ENCODE measurements at places on chromosomes 7 and 10. TPM values are rescaled to one million over a fixed set of nuclear protein-coding genes. Genes with fewer than 3 reads are reported as not detected.

GRCh38 chr10:19077276-19077675 lies 28.7 kb downstream of the MALRD1 start:
- no peaks in the 10 kb centered on the region for H3K4me1 ChIP-seq
- H3K36me3 ChIP-seq, result no peaks in the 10 kb centered on the region
- DNase-seq, result no peak
- no peaks in the 10 kb centered on the region for H3K27me3 ChIP-seq
- H3K4me3 ChIP-seq, result no peak overlapping the region

- H3K27me3 ChIP-seq, result no peaks in the 10 kb centered on the region
- no peaks in the 10 kb centered on the region for H3K36me3 ChIP-seq
- H3K4me1 ChIP-seq, result no peaks in the 10 kb centered on the region
- no peak overlapping the region for H3K4me3 ChIP-seq
Observed at GRCh38 chr7:114141415-114141814, 222.6 kb upstream of the PPP1R3A start.

DNA sequence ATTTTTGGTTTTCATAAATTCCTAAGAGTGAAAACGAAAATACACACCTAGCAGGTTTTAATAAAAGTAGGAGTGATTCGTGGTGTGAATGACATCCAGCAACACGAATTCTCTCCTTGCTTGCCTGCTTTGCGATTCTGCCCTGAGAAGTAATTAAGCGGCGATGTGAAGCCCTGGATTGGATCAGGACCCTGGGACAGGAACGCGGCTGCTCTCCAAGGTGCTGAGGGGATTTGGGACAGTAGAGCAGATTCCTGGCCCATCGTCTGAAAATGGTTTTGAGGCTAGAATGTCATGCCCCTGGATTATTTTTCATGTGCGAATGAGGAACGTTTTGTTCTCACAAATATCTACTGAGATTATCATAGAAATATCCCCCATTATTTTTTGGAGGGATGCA lies 7.8 kb downstream of the NPS start:
- no peaks in the 10 kb centered on the region for H3K4me1 ChIP-seq
- DNase-seq, result peak; percentile 85
- no peaks in the 10 kb centered on the region for H3K36me3 ChIP-seq
- H3K27ac ChIP-seq, result no peak overlapping the region
- H3K4me3 ChIP-seq, result no peak overlapping the region

DNA sequence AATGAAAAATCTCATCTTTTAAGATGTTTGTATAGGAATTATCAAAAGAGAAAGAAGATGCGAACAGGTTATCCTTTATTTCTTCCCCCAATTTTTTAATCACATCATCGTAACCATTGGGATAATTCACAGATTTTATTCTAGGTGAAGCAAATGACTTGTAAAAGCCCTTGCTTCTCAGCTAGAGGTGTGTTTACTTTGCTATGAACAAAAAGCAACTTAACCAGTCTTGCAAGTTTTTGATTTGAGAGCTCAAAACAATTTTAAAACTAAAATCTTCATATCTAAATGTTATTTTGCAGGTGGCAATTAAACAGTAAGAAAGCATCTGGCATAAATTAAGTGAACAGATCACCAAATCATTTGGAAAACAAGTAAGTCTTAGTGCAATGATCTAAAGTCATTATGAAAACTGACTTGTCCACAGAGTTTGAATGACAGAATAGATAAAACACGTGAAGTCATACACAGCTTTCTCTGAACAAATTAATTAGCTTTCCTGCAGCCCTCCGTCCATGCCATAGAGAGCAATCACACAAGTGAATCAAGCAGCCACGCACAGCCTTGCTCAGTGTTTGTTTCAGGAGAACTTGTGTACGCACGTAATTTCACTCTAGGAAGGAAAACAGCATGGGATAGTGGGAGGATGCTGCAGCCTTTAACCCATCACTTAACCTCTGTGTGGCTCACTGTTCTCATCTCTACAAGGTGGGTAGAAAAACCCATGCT lies 85.0 kb upstream of the ZNF800 start:
- H3K27ac ChIP-seq, result no peak overlapping the region
- H3K4me1 ChIP-seq, result no peaks in the 10 kb centered on the region
- no peaks in the 10 kb centered on the region for H3K27me3 ChIP-seq
- DNase-seq, result peak; percentile 3
- no peak overlapping the region for H3K4me3 ChIP-seq
- no peaks in the 10 kb centered on the region for H3K36me3 ChIP-seq

DNA sequence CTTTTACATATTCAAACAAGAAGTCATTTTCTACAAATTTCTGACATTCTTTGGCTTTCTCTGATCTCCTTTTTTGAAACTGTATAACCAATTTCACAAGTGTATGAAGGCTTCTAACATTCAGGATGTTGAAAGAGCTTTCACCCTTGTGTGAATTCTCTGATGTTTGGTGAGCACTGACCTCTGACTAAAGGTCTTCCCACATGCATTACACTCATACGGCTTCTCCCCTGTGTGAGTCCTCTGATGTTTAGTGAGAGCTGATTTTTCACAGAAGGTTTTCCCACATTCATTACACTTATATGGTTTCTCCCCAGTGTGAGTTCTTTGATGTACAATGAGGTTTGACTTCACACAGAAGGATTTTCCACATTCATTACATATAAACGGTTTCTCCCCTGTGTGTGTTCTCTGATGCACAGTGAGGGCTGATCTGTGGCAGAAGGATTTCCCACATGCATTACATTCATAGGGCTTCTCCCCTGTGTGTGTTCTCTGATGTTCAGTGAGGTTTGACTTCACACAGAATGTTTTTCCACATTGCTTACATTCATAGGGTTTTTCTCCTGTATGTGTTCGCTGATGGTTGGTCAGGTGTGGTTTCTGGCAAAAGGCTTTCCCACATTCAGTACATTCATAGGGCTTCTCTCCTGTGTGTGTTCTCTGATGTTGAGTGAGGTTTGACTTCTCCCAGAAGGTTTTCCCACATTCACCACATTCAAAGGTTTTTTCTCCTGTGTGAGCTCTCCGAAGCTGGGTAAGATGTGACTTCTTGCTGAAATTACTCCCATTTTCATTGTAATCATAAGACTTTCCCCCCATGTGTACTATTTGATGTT lies 25.7 kb downstream of the ZNF248 start:
- H3K27me3 ChIP-seq, result no peaks in the 10 kb centered on the region
- no peaks in the 10 kb centered on the region for H3K4me1 ChIP-seq
- H3K36me3 ChIP-seq, result peaks cover 44% of the 10 kb centered on the region
- H3K27ac ChIP-seq, result no peak overlapping the region

GRCh38 chr7:51090411-51090810 lies 226.2 kb downstream of the COBL start:
- H3K36me3 ChIP-seq, result no peaks in the 10 kb centered on the region

The GPR26 gene
- not detected for total RNA-seq

DNA sequence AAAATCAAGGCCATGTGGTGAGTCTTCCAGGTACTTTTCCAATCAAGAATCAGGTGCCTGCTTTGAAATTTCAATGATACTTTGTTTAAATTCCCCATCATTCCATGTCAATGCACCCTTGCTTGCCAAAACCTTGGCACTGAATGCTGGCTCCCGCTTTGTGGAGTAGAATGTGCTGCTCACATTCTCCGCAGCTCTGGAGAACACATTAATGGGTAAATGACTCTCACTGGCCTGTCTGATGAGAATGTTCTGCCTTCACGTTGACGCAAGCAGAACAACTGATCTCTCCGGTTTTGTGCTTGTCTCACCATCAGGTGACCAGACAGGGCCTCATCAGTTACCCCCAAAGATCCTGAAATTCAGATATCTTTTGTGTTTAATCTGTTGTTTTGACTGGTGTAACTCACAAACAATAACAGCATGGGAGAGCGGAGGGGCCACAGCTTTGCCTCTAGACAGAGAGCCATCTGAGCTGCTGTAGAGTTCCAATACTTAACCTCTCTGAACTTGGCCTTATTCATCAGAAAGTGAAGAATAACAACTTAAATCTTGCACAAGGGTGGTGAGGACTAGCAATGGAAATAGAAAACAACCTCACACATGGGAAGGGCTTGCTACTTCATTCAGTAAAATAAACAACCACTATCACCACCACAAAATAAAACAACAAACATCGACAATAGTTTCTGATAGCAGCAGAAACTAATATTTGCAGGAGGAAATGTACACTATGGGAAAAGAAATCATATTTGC lies 276.9 kb upstream of the IGFBP3 start:
- no peak for DNase-seq
- no peaks in the 10 kb centered on the region for H3K36me3 ChIP-seq
- H3K4me3 ChIP-seq, result no peak overlapping the region
- no peaks in the 10 kb centered on the region for H3K27me3 ChIP-seq
- H3K4me1 ChIP-seq, result no peaks in the 10 kb centered on the region
- H3K27ac ChIP-seq, result no peak overlapping the region

DNA sequence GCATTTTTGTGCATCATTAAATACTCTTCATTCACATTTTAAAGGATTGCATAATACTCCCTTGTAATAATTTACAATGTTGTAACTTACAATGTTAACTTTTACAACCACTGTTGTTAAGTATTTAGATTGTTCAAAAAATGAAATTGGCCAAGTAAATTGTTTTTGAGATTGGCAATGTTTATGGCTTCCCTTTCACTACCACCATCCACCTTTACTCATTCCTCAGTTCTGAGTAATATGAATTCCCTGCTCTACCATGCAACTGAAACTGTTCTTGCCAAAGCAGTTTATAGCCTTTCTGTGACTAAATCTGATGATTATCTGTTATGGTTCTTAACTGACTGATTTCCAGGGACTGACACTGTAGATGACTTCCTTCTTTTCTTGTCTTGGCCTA lies 80.5 kb upstream of the TMEM106B start:
- H3K27me3 ChIP-seq, result no peaks in the 10 kb centered on the region
- H3K4me3 ChIP-seq, result no peak overlapping the region
- no peak for DNase-seq
- H3K36me3 ChIP-seq, result no peaks in the 10 kb centered on the region
- no peaks in the 10 kb centered on the region for H3K4me1 ChIP-seq

The EBF3 gene
- 0.98 TPM for total RNA-seq

GRCh38 chr7:97005183-97006054 lies at the start of gene DLX6:
TSS of gene DLX6 (plus strand) at chr7:97005553. CDS start at chr7:97005978, 425 bp downstream.
- no peak within 1 kb of the TSS for H3K27ac ChIP-seq
- peak; percentile 71 for DNase-seq

DNA sequence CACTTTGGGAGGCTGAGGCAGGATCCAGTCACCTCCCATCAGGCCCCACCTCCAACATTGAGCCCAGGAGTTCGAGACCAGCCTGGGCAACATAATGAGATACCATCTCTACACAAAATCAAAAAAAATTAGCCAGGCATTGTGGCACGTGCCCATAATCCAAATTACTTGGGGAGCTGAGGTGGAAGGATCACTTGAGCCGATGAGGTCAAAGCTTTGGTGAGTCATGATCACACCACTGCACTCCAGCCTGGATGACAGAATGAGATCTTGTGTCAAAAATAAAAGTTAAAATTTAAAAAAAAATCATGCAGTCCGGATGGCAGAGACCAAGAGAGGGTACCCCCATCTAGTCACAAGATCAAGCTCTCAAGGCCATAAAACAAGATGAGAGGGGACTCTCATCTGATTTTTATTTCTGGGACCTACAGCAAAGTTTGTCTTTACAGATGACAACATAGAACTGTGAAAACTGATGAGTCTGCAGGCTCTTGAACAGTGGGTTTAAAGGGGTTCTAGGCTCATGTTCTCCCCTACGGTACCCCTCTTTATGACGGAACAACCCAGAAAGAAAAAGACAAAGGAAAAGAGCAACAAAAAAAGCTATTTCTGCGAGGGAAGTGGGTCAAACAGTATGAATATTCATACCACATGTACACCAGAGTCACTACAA lies 28.9 kb upstream of the CREB3L2 start:
- DNase-seq, result no peak
- H3K27ac ChIP-seq, result no peak overlapping the region
- H3K4me1 ChIP-seq, result no peaks in the 10 kb centered on the region
- H3K36me3 ChIP-seq, result no peaks in the 10 kb centered on the region

DNA sequence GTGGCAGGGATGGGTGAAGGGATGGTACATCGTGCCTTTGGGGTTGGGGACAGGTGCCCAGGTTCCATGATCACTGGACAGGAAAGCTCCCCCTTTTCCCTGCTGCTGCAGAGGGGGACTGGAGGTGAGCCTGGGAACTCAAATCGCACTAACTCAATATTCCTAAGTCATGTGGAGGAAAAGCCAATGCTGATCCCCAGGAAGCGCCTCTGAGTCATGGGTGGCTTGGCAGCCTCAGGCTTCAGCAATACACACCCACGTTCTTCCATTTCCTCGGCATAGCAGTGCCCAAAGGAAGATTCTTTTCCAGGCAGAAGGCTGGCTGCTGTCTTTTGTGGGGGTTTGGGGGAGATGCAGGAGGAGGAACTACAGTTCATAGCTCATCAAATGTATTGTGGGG lies 165.8 kb downstream of the CCDC3 start:
- no peak overlapping the region for H3K27ac ChIP-seq
- H3K36me3 ChIP-seq, result no peaks in the 10 kb centered on the region
- no peaks in the 10 kb centered on the region for H3K4me1 ChIP-seq
- no peak for DNase-seq

- H3K4me3 ChIP-seq, result no peak overlapping the region
- H3K27ac ChIP-seq, result no peak overlapping the region
- H3K27me3 ChIP-seq, result no peaks in the 10 kb centered on the region
Observed at GRCh38 chr7:78226059-78226719, 427.6 kb downstream of the PHTF2 start.

The JCAD gene
- 27.1 TPM for total RNA-seq

- peak; percentile 93 for DNase-seq
- no peaks in the 10 kb centered on the region for H3K27me3 ChIP-seq
- H3K27ac ChIP-seq, result peak overlapping the region; percentile 43
- H3K4me3 ChIP-seq, result no peak overlapping the region
- peaks cover 4% of the 10 kb centered on the region for H3K4me1 ChIP-seq
- H3K36me3 ChIP-seq, result no peaks in the 10 kb centered on the region
Observed at GRCh38 chr10:13684252-13684791, 97.6 kb downstream of the PRPF18 start.

- H3K4me1 ChIP-seq, result no peaks in the 10 kb centered on the region
- no peak overlapping the region for H3K27ac ChIP-seq
- no peaks in the 10 kb centered on the region for H3K27me3 ChIP-seq
- no peak overlapping the region for H3K4me3 ChIP-seq
- H3K36me3 ChIP-seq, result peaks cover 7% of the 10 kb centered on the region
Observed at GRCh38 chr10:8006274-8006999, 48.1 kb upstream of the GATA3 start.

GRCh38 chr10:94402843-94403379 lies 570 bp downstream of the TBC1D12 start:
- H3K4me3 ChIP-seq, result peak overlapping the region; percentile 77
- DNase-seq, result peak; percentile 64
- no peaks in the 10 kb centered on the region for H3K4me1 ChIP-seq
- H3K36me3 ChIP-seq, result no peaks in the 10 kb centered on the region
- peak overlapping the region; percentile 88 for H3K27ac ChIP-seq
- H3K27me3 ChIP-seq, result no peaks in the 10 kb centered on the region

DNA sequence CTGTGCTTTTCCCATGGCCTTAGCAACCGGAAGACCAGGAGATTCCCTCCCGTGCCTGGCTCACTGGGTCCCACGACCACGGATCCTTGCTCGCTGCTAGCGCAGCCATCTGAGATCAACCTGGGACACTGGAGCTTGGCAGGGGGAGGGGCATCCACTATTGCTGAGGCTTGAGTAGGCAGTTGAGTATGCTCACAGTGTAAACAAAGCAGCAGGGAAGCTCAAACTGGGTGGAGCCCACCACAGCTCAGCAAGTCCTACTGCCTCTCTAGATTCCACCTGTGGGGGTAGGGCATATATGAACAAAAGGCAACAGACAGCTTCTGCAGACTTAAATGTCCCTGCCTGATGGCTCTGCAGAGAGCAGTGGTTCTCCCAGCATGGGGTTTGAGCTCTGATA lies 697.0 kb downstream of the SORCS1 start:
- no peaks in the 10 kb centered on the region for H3K4me1 ChIP-seq
- H3K4me3 ChIP-seq, result no peak overlapping the region
- H3K36me3 ChIP-seq, result no peaks in the 10 kb centered on the region
- DNase-seq, result no peak
- H3K27me3 ChIP-seq, result no peaks in the 10 kb centered on the region

Data from kidney (tissue), 22 donors.